Smooth muscle cell of bladder (primary cell): ENCODE measurements at places on chromosomes 5 and 9. TPM values are rescaled to one million over a fixed set of nuclear protein-coding genes. Genes with fewer than 3 reads are reported as not detected.

SYK gene
- under 0.01 TPM in 2 replicates for total RNA-seq

GMCL2 gene
- total RNA-seq, result not detected in 2 replicates

PCDHB3 gene
- total RNA-seq, result 0.55 and 0.57 TPM in 2 replicates

PCDHAC2 gene
- 0.14 and 0.28 TPM in 2 replicates for total RNA-seq

CLIC3 gene
- 5.0 and 7.8 TPM in 2 replicates for total RNA-seq

NR4A3 gene
- total RNA-seq, result 0.55 and 1.00 TPM in 2 replicates

MED10 gene
- 8.4 and 10.4 TPM in 2 replicates for total RNA-seq

TAF9 gene
- 78.8 and 97.0 TPM in 2 replicates for total RNA-seq

KLF4 gene
- 16.5 and 16.8 TPM in 2 replicates for total RNA-seq

GRIN1 gene
- under 0.01 TPM in 1 of 2 replicates, not detected in the other for total RNA-seq

AGGF1 gene
- total RNA-seq, result 27.3 and 32.0 TPM in 2 replicates

SLC6A3 gene
- total RNA-seq, result under 0.01 TPM in 1 of 2 replicates, not detected in the other

KCNV2 gene
- not detected in 2 replicates for total RNA-seq

ALDH1A1 gene
- total RNA-seq, result 238 and 290 TPM in 2 replicates

IL7R gene
- total RNA-seq, result 6.4 and 8.8 TPM in 2 replicates

CTXN3 gene
- not detected in 2 replicates for total RNA-seq
